ENCODE measurements at places on chromosomes 7 and 10. TPM values are rescaled to one million over a fixed set of nuclear protein-coding genes. Genes with fewer than 3 reads are reported as not detected.

The ACBD7 gene
- polyA plus RNA-seq = 4.4 TPM

The PDK4 gene
- polyA plus RNA-seq = 14.6 TPM

The TYW1B gene
- polyA plus RNA-seq = 8.5 TPM

The PHF14 gene
- 70.1 TPM for polyA plus RNA-seq

The OR6B1 gene
- not detected for polyA plus RNA-seq

The CALML5 gene
- not detected for polyA plus RNA-seq

The TACC2 gene
- polyA plus RNA-seq = 15.5 TPM

The GLI3 gene
- polyA plus RNA-seq = 26.5 TPM

The FMC1 gene
- 17.9 TPM for polyA plus RNA-seq

The HOXA6 gene
- polyA plus RNA-seq = 13.9 TPM

The COL26A1 gene
- 8.6 TPM for polyA plus RNA-seq

The KDM7A gene
- 9.4 TPM for polyA plus RNA-seq

The HECW1 gene
- polyA plus RNA-seq = 3.4 TPM

The PLEKHA1 gene
- 43.1 TPM for polyA plus RNA-seq

The FRMD4A gene
- polyA plus RNA-seq = 48.9 TPM

The PTF1A gene
- polyA plus RNA-seq = not detected

The SFRP4 gene
- polyA plus RNA-seq = 0.54 TPM

The LRRC27 gene
- polyA plus RNA-seq = 33.5 TPM

The ENTPD7 gene
- 14.5 TPM for polyA plus RNA-seq
